Peyer's patch (tissue), 4 donors: ENCODE measurements at places on chromosomes 4 and X. TPM values are rescaled to one million over a fixed set of nuclear protein-coding genes. Genes with fewer than 3 reads are reported as not detected.
A peak's percentile ranks its signal among the peaks of the same experiment; 100 is the strongest.

Gene CSAG1
- not detected for total RNA-seq

Gene CTAG1A
- total RNA-seq: not detected

Gene TBX22
- not detected for total RNA-seq

DNA sequence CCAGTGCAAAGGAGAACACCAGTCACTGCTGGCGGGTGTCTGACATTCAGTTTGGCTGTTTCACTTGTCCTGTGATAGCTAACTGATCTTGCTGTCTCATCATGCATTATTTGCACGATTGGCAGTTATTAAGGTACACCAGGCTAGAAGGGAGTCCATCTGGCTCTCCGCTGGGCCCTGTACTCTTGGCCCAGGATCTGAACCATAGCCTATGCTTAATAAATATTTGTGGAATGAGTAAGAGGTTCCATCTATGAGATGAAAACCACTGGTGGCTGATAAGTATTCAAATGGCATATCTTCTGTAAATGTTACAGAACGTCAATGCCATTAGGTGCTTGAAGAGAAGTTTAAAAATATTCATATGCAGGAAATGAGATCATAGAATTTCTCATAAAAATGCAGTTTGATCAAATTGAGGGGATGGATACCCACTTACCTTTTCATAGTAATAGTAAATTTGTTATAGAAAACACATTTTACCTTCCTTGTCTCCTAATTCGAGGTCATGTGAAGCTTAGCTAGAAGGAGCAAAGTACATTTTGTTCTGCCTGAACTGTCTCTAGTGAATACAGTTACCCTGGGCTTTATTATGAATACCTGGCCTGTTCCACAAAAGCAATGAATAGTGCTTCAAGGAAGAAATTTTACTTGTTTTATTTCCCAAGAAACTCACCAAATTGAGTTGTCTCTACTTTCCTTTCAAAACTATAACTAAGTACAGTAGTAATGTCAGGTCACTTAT lies 213.5 kb downstream of the CBR4 start:
- peak overlapping the region; percentile 56 for H3K27ac ChIP-seq
- peak; percentile 61 for DNase-seq
- H3K4me3 ChIP-seq: no peak overlapping the region
- no peaks in the 10 kb centered on the region for H3K36me3 ChIP-seq

- H3K27me3 ChIP-seq: no peaks in the 10 kb centered on the region
- no peak for DNase-seq
- H3K36me3 ChIP-seq: no peaks in the 10 kb centered on the region
- H3K27ac ChIP-seq: no peak overlapping the region
Observed at GRCh38 chr4:48380583-48381167, 39.3 kb downstream of the SLAIN2 start.

DNA sequence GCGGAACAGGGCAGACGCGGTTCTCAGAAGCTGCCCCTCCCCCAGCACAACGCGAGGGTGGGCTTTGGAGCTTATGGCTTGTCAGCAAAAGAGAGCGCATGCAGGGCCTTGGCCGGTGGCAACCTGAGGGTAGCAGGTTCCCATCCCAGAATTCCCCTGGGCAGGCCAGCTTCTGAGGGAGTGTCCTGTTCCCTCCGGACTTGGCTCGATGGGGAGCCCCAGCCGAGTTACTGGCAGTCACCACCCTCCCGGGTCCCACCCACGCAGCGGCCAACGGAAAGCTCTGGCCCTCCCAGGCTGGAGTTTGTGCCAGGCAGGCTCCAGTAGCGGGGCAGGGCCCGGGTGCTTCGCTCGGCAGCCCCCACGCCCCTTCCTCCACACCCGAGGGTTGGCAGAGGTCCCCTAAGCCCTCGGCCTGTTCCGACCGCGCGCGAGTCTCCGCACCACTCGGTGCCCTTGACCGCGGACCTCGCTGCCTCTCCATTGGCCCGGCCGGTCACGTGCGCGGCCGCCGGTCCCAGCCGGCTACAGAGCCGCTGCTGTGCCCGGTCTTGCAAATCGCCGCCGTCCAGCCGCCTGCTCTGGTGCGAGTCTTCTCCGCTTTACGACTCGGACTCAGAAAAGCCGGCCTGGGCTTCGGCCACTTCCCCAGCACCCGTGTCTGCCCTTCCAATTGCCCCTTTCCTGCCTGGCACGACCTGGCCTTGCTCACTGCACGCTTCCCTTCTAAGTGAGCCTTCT lies 20.9 kb upstream of the MTM1 start:
- H3K4me3 ChIP-seq: peak overlapping the region; percentile 42
- H3K4me1 ChIP-seq: peaks cover 8% of the 10 kb centered on the region
- no peaks in the 10 kb centered on the region for H3K36me3 ChIP-seq

DNA sequence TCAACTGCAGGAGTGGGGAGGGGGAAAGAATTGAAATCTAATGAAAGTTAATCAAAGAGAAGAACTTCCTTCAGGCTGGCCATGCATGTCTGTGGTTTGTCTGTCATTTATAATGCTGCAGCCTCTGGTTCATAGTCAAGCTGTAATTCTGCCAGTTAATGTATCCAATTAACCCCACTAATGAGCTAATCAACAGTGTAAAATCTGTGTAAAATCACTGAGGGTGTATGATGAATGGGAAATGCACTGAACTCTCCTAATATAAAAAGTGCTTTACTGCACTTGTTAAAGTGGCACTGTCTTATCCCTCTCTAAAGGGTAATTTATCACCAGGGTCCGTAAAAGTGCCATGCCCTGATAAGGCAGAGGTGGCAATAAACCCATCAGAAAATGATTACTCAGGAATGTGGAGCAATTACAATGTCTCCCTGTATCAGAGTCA lies 798.1 kb downstream of the PDHA2 start:
- H3K36me3 ChIP-seq: no peaks in the 10 kb centered on the region
- no peaks in the 10 kb centered on the region for H3K27me3 ChIP-seq
- no peak overlapping the region for H3K27ac ChIP-seq
- H3K4me1 ChIP-seq: no peaks in the 10 kb centered on the region
- H3K4me3 ChIP-seq: no peak overlapping the region

Gene MAGEA9B
- not detected for total RNA-seq

Gene RHOH
- 46.2 TPM for total RNA-seq

- no peak overlapping the region for H3K27ac ChIP-seq
- no peaks in the 10 kb centered on the region for H3K27me3 ChIP-seq
- no peaks in the 10 kb centered on the region for H3K4me1 ChIP-seq
- no peaks in the 10 kb centered on the region for H3K36me3 ChIP-seq
Observed at GRCh38 chr4:39563346-39563847, 36.2 kb upstream of the UGDH start.

DNA sequence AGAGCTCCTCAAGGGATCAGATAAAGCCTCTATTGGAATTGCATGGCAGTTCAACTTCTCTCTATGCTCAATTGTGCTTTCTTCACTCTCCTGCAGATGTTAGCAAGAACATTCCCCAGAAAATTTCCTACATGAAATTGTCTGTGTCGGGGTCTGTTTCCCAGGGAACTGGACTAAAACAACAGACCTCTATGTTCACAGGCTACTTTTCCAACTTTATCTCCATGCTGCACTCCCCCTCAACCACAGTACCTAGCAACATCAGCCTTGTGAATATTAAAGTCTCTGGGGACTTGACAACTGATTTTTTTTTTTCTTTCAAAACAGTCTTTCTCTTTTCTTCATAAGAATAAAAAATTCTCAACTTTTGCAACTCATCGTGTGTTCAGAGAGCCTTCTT lies 1470.8 kb upstream of the ADGRL3 start:
- no peaks in the 10 kb centered on the region for H3K36me3 ChIP-seq
- no peaks in the 10 kb centered on the region for H3K27me3 ChIP-seq
- H3K4me1 ChIP-seq: no peaks in the 10 kb centered on the region
- no peak overlapping the region for H3K4me3 ChIP-seq
- no peak for DNase-seq

Gene PTTG2
- 8.3 TPM for total RNA-seq

Gene UGT2A1
- total RNA-seq: not detected

Gene SPANXN3
- not detected for total RNA-seq

- H3K27ac ChIP-seq: no peak overlapping the region
- no peak for DNase-seq
- no peaks in the 10 kb centered on the region for H3K27me3 ChIP-seq
- H3K4me1 ChIP-seq: no peaks in the 10 kb centered on the region
Observed at GRCh38 chrX:48600226-48600625, 2.9 kb downstream of the WDR13 start.

DNA sequence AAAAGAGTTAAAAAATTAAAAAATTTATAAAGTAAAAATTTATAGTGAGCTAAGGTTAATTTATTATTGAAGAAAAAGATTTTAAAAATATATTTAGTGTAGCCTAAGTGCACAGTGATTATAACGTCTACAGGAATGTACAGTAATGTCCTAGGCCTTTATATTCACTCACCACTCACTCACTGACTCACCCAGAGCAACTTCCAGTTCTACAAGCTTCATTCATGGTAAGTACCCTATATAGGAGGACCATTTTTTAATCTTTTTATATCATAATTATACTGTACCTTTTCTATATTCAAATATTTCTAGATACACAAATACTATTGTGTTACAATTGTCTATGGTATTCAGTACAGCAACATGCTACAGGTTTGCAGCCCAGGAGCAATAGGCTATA lies 1623.2 kb downstream of the RPA4 start:
- H3K27me3 ChIP-seq: no peaks in the 10 kb centered on the region
- no peaks in the 10 kb centered on the region for H3K36me3 ChIP-seq

GRCh38 chrX:132217203-132218073 lies 1.8 kb downstream of the RAP2C start:
- peak; percentile 65 for DNase-seq
- H3K27me3 ChIP-seq: no peaks in the 10 kb centered on the region
- H3K4me3 ChIP-seq: peak overlapping the region; percentile 71

- H3K36me3 ChIP-seq: peaks cover 6% of the 10 kb centered on the region
- no peaks in the 10 kb centered on the region for H3K27me3 ChIP-seq
- H3K4me1 ChIP-seq: no peaks in the 10 kb centered on the region
- no peak for DNase-seq
- no peak overlapping the region for H3K27ac ChIP-seq
Observed at GRCh38 chr4:105361053-105361452, 112.8 kb downstream of the PPA2 start.

- H3K27ac ChIP-seq: no peak overlapping the region
- no peaks in the 10 kb centered on the region for H3K36me3 ChIP-seq
- no peaks in the 10 kb centered on the region for H3K27me3 ChIP-seq
- no peaks in the 10 kb centered on the region for H3K4me1 ChIP-seq
- no peak for DNase-seq
- H3K4me3 ChIP-seq: no peak overlapping the region
Observed at GRCh38 chr4:152346526-152346925, 189.4 kb downstream of the FBXW7 start.

GRCh38 chr4:89101256-89102161 lies 9.8 kb upstream of the TIGD2 start:
- no peak overlapping the region for H3K27ac ChIP-seq
- no peaks in the 10 kb centered on the region for H3K4me1 ChIP-seq
- H3K36me3 ChIP-seq: no peaks in the 10 kb centered on the region
- H3K4me3 ChIP-seq: no peak overlapping the region

Gene CXCL13
- 91.6 TPM for total RNA-seq

DNA sequence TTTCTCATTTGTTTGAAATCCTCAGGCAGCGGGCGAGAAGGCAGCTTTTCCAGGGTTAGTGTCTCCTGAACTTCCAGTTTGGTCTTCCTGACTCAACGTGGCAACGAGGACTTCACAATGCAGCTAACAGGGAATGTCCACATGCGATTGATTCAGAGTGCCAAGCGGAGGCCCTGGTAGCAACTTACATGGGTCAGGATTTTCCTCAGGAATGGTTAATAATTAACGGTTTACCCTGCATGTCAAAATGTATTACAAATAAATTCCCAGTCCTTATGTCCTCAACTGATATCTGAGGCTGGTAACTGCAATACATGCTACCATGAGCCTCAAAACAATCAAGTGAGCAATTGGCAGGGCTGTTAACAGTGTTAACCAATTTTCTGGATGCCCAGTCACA lies 67.2 kb downstream of the MAP3K15 start:
- no peak overlapping the region for H3K4me3 ChIP-seq
- H3K27ac ChIP-seq: no peak overlapping the region
- H3K4me1 ChIP-seq: no peaks in the 10 kb centered on the region
- no peaks in the 10 kb centered on the region for H3K36me3 ChIP-seq

Gene MEPE
- not detected for total RNA-seq

- no peaks in the 10 kb centered on the region for H3K36me3 ChIP-seq
- no peaks in the 10 kb centered on the region for H3K27me3 ChIP-seq
Observed at GRCh38 chrX:134502686-134503085, 42.7 kb downstream of the HPRT1 start.

Gene TMPRSS11F
- total RNA-seq: not detected
